ENCODE measurements at places on chromosomes 5 and 9.

- DNase-seq = peak; percentile 19
Observed at GRCh38 chr9:89527084-89527483, 29.2 kb upstream of the SEMA4D start.

- DNase-seq = no peak
Observed at GRCh38 chr5:137619191-137619870, 116.6 kb downstream of the KLHL3 start.

DNA sequence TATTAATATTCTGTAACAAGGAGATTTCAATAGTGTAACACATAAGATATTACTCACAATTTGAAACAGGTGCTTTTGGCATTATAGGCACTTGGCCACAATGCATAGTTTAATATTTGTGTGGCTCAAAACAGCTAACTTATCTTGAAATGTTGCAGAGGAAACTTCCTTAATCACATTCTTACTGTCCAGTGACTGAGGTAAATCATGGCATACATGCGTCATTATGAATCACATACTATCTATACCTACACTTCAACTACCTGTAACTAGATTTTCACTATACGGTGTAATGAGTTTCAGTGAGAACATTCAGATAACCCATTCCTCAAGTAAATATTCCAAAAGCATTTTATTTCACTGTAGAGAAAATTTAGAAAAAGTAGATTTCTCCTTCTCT lies 218.8 kb downstream of the PDE4D start:
- DNase-seq = no peak

GRCh38 chr5:56459394-56460194 lies 226.5 kb upstream of the ANKRD55 start:
- no peak for DNase-seq

DNA sequence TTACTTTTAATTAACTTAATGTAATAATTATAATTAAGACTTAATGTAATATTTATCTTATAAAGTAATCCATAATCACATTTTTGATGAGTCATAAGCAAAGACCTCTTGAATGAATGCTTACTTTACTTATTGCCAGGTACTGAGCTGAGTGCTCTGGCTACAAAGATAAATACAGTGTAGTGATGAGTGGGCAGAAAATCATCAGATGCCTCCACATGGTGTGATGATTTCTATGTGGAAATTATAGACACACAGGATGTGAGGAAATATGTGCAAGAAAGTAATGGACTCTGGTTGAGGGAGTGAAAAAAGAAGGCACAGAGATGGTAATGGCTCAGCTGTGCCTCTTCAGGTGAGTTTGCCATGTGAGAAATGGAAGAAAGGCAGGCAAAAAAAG lies 422.6 kb upstream of the CD180 start:
- no peak for DNase-seq

GRCh38 chr9:82637368-82637767 lies 425.6 kb downstream of the RASEF start:
- no peak for DNase-seq

DNA sequence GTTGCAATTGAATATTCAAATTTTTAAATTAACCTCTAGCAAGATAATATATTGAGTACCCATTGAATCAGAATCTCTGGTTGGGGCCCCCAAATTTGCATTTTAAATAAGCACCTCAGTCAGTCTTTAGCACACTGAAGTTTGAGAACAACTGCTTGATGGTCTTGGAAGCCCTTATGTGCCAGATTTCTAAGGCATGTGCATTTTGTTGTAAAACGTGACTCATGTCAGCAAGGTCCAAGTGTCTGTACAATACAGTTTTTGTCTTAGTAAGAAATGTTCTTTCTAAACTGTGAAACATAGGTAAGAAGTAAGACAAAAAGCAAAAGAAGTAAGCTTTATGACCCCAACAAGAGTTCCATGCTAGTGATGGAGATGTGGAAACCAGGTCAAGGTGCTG lies 59.1 kb upstream of the PHF2 start:
- no peak for DNase-seq

DNA sequence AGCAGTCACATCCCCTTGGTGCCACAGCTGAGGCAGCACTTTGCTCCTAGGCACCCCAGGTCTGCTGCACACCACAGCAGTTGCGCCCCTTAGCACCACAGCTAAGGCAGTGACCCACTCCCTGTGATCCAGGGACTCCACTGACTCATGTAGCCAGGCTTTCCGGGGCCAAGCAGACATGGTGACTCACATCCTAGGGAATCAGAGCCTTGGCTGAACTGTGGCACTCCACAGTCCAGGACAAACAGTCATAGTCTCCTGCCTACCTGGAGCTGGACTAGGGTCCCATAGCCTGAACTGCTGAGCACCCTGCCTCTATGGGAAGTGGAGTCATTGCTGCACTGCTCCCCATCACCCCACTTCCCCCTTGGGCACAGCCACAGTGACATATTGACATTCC lies 338.7 kb downstream of the NPR3 start:
- no peak for DNase-seq

DNA sequence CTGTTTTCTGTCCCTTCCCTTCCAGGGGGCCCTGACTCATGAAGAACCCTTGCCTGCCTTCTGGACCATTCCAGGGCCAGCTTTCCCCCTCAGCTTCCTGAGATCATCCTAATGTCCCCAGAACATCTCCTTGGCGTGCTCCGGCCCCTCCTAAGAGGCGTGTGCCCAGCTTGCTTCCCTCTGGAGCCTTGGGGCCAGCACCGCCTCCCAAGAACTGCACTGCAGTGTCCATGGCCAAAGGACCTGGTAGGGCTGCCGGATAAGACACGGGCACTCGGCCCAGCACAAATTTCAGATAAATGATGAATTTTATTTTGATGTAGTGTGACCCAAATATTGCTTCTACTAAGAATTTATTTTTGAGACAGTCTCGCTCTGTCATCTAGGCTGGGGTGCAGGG lies 20.7 kb upstream of the SLC12A7 start:
- no peak for DNase-seq

DNA sequence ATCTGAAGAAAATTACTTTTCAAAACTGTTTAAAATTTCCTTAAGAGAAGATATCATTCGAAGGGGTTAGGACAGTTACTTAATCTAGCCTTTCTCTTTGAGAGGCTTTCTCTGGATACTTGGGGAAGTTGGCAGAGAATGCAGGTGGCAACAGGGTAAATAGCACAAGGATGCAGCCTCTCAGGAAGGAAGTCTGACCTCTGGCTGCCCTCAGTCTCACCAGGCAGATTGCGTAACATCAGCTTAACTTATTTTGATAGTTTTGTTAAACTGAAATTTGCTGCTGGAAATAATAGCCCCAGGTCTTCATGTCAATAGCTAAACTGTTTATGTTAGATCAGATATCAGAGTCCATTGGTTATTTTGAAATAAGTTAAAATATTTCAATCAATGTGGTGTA lies 20.4 kb downstream of the CCDC192 start:
- DNase-seq = peak; percentile 0

DNA sequence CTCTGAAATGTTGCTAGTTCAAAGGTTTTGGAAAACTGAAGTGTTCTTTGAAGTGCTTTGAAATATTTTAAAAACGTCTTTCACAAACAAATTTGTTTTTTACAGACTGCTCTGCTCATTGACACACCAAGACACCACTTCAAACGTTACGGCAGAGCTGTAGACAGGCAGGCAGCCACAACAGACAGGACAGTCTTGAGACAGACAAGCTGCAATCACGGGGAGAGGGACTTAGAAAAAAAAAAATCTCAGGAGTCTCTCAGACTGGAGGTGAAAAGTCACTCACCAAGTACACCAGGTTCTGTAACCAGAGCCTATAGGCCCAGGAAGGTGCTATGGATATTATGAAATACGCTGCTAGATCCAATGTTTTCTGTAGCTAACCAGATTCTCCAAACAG lies 135.4 kb downstream of the ISL1 start:
- DNase-seq = no peak

DNA sequence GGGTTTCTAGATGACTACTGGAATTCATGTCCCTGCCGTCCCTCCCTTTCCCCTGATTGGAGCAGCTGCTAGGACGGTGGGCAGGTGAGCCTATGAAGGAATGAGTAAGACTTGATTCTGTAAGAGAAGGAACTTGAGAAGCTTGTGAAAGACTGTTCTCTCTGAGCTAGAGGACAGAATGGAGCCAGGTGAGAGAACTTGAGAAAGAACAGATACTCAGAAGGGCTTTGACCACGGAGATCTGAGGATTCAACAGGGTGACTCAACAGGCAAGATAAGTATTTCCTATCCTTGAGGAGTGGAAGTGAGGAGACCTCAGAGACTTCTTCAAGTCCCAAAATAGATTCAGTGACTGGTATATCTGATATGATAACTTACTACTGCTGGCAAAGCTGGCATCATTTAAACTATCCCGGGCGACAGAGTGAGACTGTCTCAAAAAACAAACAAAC lies 41.9 kb downstream of the HSDL2 start:
- peak; percentile 63 for DNase-seq

- no peak for DNase-seq
Observed at GRCh38 chr9:131981116-131981776, 98.4 kb downstream of the MED27 start.

DNA sequence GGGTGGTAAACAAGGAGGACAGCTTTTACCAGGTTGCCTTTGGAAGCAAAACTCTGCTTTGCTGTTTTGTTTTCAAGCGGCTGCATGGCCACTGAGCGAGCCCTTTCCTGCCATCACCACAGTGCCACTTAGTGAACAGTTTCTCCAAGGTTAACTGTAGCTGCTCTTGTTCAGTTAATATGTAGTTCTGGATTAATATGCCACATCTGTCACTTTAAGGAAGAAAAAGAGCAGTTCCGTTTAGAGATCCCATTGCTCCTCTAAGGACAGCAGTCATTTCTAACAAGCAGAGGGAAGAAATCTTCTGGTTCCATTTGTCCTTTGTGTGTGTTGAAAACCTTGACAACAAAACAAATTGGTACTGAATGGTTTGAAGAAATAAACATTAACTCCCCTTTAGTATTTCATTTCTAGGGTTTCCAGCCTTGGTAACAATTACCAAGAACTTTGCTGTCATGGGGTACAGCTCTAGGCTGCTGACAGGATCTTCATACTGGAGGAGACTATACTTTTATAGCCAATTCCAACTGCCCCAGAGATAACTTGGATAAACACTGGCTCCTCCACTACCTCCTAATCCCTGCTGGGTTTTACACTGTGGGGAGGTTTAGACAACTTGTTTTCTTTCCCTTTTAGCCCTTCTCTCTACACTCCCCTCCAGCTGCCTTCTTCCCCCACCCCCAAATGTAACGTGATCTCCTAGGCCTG lies 10.3 kb upstream of the ABL1 start:
- DNase-seq = peak; percentile 61

- DNase-seq = peak; percentile 1
Observed at GRCh38 chr5:127705120-127705892, 2.1 kb downstream of the CCDC192 start.

DNA sequence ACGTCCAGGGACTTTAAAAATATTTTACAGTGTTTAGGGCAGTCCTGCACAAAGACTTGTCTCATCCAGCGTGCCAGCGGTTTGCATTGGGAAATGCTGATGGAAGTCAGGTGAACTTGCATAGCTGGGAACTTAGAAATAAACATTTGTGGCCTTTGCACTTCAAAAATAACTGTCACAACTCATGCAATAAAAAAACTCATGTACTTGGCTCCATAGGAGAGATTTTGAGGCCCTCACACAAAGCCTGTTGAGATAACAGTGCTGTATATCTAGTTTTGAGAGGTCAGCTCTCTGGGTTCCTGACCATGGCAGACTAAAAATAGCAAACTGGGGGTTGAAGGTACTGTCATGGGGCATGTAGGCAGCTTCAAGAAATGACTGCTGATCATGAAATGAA lies 5.5 kb downstream of the COMMD10 start:
- DNase-seq = peak; percentile 1

DNA sequence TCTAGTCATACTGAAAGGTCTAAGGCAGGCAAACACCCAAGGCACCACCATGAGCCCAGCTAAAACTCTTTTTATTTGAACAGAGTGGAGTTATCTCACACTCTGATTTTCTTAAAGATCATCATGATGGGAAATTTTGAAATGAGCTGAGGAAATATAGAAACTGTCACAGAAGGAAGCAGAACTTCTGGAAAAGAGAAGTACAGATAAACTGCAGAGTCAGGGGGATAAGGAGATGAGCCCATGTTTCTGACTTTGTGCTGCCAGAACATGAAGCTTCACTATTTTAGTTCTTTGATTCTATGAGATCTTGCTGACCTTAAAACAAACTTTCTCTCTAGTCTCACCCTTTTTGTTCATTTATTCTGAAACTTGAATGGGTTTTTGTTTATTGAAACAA lies 406.5 kb upstream of the EDIL3 start:
- DNase-seq = peak; percentile 13

DNA sequence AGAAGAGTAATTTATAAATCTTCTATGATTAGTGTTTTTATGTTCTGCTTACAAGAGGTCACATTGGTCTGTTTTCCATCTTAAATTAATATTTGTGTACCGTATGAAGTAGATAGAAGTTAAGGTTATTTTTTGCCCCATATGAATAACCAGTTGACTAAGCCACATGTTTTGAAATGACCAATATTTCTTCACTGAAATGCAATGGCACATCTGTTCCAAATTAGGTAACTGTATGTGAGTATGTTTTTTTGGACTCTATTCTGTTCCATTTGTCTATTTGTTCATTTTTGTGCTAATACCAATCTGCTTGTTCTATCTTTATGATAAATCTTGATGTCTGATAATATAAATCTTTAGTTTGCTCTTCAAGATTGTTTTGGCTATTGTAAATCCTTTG lies 17.7 kb downstream of the JAK2 start:
- no peak for DNase-seq

GRCh38 chr5:145295236-145295835 lies 539.8 kb downstream of the PRELID2 start:
- no peak for DNase-seq

DNA sequence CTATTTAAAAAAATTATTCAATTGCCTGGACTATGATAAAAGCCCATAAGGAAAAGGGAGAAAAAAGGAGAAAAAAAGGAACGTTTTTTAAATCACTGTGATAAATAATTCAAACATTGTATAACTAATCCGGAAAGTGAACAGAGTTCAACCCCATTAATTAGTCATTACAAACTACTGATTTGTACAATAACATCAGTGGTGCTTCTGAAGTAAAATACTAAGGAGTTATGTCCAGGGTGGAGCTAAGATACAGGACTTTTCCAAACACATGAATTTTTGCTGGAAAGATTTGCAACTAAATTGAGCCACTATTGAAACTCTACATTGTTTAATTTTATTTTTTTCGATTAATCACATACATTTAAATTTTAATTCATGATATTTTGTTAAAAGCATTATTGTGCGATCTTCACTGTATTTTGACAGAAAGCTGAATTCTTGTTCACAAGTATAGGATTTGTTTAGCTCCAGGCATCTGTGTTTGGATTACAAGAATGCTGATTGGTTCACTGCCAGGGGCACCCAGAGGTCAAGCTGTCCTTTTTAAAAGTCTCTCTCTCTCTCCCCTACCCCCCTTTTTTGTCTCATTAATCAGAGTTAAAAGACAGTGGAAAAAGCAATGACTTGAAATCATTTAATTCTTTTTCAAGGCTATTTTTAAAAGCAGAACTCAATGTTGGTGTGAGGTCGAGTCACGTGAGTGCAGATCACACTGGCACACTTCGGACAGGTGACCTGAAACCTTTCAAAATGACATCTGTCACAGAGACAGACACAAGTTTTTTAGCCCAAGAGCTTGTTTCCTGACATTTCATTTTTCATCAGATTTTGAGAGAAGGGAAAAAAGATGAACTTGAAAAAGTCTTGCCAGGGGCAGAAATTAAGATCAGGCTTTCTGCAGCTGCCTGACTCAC lies 387.3 kb downstream of the NR2F1-AS1 start:
- no peak for DNase-seq

All from OCI-M1 (cell line).